Stimulated activated CD4-positive, alpha-beta T cell treated with anti-CD3 and anti-CD28 coated beads, Interleukin-1b, Interleukin-23, amount 100 ng/mL, for 1 hour (primary cell): ENCODE measurements at places on chromosomes 1 and 21.
A peak's percentile ranks its signal among the peaks of the same experiment; 100 is the strongest.

- DNase-seq, result no peak
These were observed 47.1 kb upstream of the KCNE1 start for GRCh38 chr21:34559089-34559631.

DNA sequence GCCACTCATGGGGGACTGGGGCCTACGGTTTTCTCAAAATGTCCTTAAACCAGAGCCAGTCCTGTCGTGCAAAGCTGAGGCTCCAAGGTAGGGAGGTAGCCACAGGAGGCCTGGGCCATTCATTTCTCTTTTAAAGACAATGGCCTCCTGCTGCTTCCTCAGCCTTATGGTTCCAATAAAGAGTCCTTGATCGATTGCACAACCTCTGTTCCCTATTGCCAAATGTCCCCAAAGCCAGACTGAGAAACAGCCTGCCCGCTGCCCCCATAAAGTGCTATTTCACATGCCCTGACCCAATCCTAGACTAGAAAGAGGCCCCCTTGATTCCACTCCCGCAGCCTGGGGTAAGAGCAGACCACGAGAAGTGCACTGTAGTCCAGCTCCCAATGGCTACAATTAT lies 166.7 kb downstream of the CLIC6 start:
- DNase-seq, result no peak

GRCh38 chr1:239276051-239276450 lies 110.3 kb upstream of the CHRM3 start:
- DNase-seq, result no peak

DNA sequence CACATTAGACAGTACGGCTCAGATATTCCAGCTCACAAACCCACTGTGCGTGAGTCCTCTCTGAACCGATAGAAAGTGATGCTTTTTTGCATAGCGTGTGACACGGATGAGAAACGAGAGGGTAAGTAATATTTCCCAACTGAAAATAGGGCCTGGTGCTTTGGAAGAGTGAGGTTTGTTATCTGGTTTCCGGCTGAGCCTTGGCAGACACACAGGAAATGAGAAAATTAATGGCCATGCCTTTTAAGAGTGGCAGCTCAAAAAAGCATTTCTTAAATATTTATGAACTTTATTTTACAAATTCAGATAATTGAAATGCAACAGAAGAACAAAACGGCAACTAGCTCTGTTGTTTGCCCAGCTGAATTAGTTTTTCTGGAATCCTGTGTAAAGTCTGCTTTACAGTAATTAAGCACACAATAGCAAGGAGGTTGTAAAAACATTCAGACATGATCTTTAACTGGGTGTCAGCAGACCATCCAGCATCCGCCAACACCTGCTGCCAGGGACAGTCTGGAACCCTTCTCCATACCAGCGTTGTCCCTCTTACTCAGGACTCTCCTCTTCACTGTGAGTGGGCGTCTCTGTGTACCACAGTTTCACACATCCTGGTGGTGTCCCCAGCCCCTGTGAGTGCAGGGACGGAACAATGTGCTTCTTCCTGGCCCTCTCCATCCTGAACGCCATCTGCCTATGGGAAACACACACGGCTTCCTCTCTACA lies 155.4 kb downstream of the PGBD5 start:
- no peak for DNase-seq

DNA sequence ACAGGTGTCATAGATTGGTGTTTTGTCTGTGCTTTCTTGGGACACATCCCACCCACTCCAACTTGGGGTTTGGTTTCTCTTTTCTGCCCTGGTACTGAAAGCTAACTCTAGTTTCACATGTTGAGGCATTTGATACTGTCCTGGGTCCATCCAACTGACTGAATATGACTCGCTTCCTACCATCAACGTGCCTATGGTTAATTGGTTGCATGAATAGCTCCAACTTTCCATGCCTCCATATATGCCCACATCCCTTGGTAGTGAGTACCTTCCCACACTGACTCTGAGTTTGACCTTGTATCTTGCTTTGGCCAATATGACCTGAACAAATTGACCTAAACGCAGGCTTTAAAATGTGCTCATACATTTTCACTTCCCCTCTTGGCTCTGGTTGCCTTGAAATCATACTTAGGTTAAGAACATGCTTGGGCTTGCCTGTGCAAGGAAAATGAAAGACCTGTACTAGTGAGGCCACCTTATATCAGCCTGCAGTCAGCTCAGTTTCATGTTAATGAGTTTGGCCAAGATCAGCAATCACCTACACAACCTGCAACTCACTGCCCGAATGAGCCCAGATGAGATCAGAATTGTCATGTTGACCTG lies 81.0 kb upstream of the KCNK2 start:
- DNase-seq, result no peak

DNA sequence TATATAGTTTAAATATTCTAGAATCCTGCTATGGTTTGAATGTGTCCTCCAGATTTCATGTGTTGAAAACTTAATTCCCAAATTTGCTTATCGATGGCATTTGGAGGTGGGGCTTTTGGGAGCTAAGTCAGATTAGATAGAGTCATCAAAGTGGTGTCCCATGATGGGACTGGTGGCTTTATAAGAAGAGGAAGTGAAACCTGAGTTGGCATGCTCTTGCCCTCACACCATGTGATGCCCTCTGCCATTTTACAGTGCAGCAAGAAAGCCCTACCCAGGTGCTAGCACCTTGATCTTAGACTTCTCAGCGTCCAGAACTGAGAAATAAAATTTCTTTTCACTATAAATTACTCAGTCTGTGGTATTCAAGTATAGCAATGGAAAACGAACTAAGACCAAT lies 111.3 kb downstream of the TGFB2 start:
- DNase-seq, result no peak

DNA sequence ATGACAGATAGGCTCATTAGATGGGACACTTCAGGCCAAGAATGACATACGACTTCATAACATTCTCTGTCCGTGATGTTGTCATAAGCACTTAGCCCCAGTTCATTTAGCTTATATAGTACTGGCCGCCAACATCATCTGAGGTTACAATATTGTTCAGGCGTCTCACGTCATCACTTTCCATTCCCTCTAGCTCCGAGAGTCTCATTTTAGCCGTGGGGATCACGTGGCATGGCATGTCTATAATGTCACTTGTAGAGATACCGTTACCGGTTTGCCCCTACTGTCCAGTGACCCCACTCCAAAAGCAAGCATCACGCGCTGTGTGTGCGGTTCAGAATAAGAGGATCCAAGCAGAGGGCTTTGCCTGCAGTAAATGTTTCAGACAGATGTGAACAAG lies 34.6 kb upstream of the HEATR1 start:
- DNase-seq, result no peak

DNA sequence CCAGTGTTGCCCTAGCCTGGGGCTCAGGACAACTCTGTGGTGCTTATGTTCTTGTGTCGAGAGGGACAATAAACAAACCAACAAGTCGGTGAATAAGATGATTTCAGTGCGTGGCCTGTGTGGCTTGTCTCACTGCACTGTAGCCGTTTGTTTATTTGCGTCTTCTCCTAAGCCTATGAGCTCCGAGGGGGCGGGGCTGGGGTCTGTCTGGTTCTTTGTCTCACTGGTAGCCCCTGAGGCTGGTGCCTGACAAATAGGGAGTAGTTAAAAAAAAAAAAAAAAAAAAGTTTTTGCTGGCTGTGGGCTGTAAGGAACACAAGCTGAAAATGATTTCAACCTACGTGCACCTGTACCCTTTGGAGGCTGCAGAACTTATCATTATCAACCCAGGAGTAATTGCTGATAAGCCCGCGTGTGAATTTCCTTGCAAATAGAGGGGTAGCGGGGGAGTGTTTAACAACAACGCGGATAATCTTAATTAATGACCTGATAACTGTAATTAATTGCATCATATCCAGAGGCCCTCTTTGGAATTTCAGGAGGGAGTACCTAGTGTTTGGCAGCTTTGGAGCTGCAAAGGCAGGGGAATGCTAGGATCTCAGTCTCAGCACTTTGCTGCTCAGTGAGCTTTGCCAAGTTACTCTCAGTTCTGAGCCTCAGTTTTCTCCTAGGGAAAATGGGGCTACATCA lies 925 bp upstream of the ARHGEF10L start:
- DNase-seq, result no peak

DNA sequence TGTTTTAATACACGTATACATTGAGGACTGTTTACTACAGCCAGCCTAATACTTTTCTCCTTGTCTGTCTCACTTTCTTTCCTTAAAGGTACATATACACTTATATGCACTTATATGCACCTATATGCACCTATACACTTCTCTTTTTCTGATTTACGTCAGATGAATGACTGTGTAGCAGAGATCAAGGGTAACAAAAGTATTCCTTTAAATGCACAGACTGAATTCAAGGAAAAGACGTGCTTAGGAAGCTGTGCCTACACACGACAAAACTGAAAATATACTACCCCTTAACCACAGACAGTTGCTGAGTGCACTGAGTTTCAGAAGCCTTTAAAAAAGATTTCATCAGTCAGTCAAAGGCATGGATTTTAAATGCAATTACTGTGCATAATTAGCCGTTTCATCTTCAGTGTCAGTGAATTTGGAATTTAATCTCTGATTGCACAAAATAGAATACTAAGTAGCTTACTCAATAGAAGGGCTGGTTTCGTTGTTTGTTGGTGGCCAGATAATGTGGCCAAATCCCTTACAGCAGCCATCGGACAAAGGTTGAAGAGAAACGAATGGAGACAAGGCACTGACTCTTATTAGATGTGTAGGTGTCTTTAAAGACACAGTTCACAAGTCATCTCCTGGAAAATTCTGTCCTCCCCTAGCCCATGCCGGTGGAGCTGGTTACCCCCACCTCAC lies 38.3 kb upstream of the TARBP1 start:
- no peak for DNase-seq

GRCh38 chr1:41383094-41383852 lies 22.0 kb downstream of the FOXO6 start:
- DNase-seq, result peak; percentile 14

DNA sequence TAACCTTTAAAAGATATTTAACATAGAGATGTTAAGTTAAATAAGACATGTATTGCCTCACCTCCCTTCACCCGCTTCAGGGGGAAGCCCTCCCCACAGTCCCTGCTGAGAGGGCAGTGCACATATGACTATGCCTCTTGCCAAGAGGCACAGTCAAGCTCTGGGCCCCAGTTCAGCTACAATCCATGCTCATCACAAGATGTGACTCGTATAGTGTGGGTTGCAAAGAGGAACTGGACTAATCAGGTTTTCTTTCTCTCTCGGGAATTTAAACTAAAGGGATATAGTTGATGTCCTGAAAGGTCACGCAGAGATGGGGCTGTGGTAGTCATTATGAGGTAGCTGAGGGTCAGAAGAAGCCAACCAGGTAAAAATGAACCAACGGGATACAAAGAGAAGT lies 35.6 kb downstream of the LYST start:
- DNase-seq, result no peak

DNA sequence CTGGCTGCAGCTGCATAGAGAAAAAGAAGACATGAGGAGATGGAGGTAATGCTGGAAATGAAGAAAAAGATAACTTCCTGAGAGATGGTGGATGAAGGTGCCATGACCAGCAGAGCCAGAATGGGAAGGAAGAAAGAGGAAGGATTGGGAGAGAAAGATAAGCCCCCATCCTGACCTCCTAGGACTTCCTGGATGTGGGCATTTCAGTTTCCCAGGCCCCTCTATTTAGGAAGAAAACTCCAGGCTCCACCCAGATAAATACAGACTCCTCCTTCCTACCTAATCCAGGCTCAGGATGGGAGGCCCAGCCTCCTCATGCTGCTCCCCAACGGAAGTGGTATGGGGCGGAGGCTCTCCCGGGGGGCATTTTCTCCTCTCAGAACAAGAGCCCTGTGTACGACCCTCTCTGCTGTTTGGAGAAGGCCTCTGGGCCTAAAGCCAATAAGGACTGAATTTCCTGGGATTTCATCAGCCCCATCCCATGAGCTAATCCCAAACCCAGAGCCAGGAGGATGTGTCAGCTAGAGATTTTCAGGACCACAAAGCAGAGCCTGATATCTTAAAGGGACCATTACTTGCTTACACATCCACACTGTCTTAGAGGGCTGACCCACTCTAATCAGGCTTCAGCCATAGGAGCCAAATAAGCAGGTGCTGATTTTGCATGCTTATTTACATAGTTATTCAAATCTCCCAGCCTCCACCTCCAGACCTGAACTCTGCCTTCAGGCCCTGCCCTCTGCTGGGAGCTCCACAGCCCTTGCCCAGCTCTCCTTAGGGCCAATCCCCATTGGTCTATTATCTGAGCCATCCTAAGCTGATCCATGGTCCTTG lies 5.1 kb upstream of the ARHGEF2 start:
- no peak for DNase-seq
